Naive thymus-derived CD4-positive, alpha-beta T cell (primary cell): ENCODE measurements at places on chromosomes 4 and X.

GRCh38 chr4:125400756-125401155 is 86.0 kb downstream of the FAT4 start:
- DNase-seq = no peak

DNA sequence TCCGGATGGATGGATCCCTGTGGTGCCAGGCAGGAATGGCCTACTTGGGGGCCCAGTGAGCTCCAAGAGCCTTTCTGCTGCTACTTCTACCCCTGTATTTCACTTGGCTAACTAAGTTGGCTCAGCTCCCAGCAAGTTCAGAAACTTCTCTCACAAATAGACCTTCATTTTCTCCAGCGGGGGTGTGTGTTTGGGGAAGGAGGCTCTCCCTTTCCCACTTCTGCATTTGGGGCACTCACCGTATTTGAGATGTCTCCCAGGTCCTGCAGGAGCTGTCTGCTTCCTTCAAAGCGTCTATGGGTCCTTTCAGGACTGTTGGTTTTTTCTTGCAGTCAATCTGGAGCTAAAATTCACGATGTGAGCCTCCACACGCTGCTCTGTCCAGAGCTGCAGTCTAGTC is 197.7 kb downstream of the SPANXN3 start:
- DNase-seq = no peak

- DNase-seq = no peak
These were observed 99.0 kb upstream of the GPR34 start for GRCh38 chrX:41589634-41590270.

- no peak for DNase-seq
These were observed 205.8 kb downstream of the ARAP2 start for GRCh38 chr4:36038491-36038890.

- no peak for DNase-seq
These were observed 6.5 kb upstream of the SMARCA1 start for GRCh38 chrX:129529685-129530281.

DNA sequence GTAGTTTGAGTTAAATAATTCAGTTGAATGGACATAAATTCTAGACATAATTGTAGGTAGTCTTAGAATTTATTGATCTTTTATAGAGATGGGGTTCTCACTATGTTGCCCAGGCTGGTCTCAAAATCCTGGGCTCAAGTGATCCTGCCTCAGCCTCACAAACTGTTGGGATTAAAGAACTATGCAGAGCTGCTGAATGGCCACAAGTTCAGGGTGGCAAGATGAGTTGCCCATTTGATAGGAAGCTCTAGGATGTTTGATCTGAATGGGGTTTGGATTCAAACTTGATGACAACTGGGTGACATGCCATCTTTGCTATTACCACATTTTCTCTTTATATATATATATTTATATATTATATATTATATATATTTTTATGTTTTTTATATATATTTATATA is 3.6 kb downstream of the RPL36A start:
- no peak for DNase-seq

DNA sequence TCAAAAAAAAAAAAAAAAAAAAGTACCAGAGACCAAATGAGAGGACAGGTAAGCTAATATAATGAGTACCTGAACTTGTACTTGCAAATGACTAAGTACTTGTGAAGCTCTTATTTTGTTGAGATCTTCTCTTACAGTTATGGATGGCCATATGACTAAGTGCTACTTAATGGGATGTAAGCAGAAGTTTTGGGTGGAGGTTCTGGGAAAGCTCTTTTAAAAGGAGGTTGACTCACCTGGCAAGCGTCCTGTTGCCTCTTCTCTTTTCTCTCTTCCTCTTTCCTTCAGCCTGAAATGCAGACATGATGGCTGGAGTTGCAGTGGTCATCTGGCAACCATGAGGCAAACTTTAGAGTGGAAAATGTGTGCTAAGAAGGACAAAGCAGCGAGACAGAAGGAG is 36.9 kb upstream of the MED14 start:
- DNase-seq = no peak

GRCh38 chr4:87299898-87300297 is 22.8 kb downstream of the HSD17B13 start:
- no peak for DNase-seq

GRCh38 chr4:32472918-32473317 is 1752.7 kb downstream of the PCDH7 start:
- no peak for DNase-seq

DNA sequence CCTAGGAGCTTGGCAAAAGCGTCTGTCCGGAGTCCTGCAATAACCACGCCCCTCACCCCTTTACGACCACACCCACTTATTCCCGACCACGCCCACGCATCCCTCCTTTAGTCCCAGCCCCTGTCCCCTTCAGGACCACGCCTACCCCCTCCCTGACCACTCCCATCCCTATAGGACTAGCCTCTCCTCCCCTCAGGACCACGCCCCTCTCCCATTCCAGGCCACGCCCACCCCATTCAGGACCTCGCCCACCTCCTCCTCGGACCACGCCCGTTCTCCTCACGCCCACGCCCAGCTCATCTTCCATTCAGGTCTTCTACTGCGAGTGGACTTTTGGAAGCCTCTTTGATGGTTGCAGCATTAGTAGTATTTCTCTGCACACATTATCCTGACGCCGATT is 131.2 kb upstream of the STX18 start:
- no peak for DNase-seq
